Natural killer cell (primary cell): ENCODE measurements at places on chromosomes 16 and 17.

- DNase-seq: peak; percentile 42
Observed at GRCh38 chr16:81816793-81817210, 37.7 kb downstream of the PLCG2 start.

DNA sequence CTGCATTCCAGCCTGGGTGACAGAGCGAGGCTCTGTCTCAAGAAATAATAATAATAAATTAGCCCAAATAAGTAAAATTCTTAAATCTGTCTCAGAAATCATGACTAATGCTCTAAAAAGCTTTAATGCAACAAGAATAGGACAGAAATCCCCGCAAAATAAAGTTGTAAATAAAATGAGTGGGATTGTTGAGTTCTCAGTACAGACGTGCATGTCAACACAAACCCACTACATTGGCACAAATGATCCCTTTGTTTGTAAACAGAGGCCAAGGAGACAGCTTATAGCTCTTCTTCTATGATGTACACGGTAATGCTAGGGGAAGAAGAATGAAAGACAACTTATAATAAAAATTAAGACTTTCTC lies 6.0 kb downstream of the STAT5B start:
- no peak for DNase-seq

DNA sequence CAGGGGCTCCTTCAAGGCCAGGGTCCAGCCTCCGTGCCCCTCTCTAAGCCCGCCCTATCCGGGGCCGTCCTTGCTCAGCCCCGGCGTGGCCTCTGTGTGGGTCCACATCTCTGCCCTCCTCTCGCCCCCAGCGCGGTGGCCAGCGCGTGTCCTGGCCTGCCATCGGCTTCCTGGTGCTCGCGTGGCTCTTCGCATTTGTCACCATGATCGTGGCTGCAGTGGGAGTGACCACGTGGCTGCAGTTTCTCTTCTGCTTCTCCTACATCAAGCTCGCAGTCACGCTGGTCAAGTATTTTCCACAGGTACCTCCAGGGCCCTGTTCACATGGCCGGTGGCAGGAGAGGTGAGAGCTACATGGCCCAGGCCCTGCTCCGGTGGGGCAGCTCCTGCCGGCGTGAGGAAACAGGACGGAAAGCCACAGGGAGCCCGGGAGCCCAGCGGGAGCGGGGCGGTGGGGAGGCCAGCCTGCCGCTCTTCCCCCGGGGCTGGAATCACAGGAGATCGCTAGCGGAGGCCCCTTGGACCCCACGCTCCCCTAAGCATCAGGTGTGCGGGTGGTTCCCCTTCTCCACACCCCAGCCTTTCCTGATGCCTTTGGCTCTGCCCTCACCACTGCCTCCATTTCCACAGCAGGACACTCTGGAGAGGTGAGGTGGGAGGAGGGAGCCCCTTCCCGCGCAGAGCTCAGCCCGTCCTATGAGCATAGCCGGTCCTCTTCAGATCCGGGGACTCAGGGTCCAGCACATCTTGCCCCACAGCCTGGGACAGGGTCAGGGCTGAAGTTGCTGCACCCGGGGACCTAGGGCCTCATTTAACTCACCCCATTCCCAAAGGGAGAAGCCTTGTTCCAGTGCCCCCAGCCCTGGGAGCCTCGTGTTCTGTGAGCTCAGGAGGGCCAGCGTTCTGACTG lies 10.2 kb downstream of the TAX1BP3 start:
- DNase-seq: no peak

DNA sequence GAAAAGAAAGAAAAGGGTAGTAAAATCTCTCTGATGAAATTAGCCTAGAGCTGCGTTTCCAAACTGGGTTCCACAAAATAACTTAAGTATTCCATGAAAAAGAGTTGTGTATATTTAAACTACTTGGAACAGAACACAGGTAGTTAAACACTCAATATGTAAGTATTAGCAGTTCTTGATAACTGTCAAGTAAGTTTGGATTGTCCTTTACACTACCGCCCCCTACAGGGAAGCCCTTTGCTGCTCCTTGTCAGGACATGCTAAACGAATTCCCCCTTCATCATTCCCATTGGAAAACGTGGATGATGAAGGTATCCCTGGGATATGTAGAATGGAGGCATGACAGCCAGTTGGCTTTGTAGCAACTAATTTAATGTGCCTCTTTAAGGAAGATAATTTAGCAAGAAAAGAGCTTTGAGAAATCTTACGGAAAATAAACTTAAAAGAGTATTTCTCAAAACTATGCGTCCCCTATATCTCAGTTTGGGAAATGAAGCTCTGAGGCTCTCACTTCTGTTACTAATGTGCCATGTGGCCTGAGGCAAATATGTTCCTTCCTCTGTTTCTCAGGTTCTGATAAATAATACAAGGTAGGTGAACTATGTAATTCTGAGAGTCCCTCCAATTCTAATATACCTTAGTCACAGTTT lies 18.8 kb downstream of the NCBP3 start:
- peak; percentile 54 for DNase-seq
